ENCODE measurements at places on chromosomes 3 and 15.

GRCh38 chr3:107796791-107797190, 274.0 kb downstream of the BBX start:
- DNase-seq = no peak

GRCh38 chr3:169007145-169007544, 656.4 kb downstream of the MECOM start:
- DNase-seq = no peak

DNA sequence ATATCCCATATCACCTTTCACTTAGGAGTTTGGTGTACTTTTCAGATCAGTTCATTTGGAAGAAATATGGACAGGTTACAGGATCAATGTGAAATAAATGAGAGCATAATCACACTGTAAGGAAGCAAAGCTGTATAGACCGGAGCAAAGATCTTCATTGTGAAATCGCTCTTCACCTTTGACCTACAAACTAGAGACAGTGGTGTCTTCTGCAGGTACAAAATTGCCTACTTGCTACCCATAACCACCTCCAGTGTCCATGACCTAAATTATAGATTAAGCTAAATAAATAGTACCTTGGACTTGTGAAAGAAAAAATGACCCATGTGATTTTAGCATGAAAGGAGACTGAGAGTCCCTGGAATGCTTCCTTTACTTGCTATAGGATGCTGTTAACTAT, 379.5 kb upstream of the SUCLG2 start:
- no peak for DNase-seq

DNA sequence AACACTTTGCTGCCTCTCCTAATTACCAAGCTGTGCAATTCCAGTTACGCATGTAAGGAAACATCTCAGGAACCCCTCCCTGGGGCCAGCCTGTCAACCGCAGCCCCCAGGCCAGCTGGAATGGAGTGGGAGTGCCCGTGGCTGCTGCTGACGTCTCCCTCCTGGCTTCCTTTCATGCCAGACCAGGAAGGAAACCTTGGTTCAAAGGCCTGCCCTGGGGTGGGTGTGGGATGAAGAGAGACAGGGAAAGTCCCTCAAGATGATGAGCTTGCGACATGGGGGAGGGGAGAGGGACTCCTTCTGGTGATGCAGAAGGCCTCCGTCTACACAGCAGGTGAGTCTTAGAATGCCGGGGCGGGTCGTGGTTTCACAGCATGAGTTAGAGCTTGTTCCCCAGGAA, 11.4 kb upstream of the CYP11A1 start:
- no peak for DNase-seq

DNA sequence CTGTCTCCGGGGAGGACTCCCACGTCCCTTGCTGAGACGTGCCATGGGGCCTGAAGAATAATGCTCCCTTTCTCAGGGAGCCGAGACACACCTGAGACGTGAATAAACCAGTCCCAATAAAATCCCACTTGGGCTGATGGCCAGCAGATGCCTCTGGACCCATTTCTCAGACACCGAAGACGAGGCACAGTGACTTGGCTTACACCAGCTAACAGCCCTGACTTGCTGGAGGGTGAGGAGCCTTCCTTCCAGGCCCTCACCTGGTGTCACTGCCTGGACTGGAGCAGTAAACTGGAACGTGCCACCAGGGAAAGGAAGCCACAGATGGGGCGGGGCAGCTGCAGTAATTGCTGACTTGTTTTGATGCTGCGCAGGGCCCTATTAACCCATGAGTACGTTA, 189.7 kb downstream of the PDZRN3 start:
- no peak for DNase-seq

GRCh38 chr3:45664578-45664977, 24.6 kb upstream of the SACM1L start:
- peak; percentile 53 for DNase-seq

- no peak for DNase-seq
Measured at GRCh38 chr3:53166781-53167291, 5.8 kb downstream of the PRKCD start.

DNA sequence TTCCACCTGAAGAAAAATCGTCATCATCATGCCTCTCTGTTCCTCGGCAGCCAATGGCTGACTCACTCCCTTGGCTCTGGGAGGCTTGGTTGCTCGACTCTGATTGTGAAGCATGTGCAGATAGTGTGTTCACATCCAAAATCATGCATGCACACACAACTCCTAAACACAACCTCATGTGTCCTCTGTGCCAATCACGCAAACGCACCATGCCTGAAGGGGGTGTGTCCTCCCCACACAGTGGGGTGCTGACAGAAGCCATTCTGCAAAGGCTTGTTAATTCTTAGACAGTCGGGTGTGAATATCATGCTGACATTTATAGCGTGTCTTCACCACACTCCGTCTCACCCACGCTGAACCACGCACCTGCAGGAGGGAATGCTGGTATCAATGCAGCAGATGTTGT, 11.4 kb upstream of the CCDC174 start:
- no peak for DNase-seq

DNA sequence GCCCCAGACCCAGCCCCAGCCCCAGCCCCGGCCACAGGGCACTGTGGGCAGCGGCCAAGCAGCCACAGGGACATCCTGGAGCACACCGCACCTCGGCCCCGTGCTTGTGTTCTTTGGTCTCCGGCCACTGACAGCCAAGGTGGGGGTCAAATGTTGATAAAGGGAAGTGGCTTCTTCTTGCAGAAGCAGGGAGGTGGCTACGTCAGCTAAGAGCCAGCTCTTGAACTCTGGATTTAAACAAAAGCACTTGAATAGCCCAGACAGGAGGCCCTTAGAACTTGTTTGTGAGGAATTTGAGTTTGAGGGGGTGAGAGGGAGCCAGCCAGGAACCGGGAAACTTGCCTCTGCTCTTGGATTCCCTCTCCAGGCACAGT, 135.8 kb upstream of the ABHD17C start:
- DNase-seq = no peak

DNA sequence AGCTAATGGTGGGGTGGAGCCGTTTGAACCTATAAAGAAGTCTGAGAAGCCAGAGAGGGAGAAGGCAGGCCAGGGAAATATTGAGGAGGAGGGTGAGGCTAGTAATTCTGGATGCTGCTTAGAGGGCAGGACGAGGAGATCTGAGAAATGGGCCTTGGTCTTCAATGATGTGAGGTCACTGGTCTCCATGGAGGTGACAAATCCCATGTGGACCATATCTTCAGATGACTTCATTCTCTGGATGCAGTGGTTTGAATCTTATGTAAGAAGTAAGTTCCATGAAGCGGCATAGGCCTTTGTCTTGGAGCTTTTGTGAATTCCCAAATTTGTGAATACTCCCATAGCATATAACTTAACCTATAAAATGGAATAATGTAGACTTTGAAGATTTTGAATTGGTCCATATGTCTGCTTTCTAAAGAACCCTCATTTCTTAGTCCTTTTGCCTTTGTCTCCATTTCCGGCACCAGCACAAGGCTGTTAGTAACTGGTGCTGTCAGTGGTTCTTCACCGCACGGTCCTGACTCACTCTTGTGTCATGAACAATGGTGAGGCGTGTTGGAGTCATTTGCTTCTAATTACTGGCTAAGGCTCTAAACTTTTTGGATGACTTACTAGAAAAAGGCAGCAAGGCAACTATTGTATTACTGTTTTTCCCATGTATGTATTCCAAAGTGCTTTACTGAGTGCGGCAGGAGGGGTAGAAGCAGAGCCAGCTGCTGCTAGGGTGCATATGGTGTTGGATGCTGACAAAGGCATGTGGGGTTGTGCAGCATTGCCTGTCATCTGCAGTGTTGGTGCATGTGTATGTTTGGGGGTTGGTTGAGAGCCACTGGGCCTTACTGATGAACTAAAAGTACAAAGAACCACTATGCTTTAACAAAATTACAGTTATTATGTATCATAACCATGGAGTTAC, 279.3 kb upstream of the C2CD4B start:
- no peak for DNase-seq

DNA sequence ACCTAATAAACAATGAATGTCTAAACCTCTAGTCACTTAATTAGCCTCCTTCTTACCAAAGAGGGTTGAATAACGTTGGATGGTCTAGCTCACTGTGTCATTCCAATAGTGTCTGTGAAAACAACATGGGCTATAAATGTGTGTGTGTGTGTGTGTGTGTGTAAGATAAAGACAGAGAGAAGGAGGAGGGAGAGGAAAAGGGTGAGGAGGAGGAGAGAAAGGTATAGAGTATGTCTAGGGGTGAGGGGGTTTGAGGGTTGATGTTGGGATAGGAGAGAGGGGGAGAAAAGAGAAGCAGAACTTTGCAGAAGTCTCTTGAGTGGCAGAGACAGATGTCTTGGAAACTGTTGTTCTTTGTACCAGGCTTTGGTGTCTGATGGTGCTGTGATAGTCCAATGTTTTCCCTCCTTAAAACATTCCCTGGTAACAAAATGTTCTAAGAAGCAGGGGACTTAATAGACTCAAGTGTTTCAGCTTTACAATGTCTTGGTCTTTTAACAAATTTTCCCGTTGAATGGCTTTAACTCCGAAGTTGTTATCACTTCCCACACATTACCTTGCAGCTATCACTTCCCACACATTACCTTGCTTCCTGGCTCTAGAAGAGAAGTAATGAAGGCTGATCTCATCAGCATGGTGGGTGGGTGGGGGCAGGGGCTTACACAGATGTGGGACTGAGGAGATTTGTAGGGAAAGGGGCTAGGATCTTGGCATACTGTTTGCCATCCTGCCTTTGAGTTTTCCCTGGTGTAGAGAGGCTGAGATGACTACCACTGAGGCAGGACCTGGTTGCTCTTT, 57.8 kb upstream of the ETV5 start:
- DNase-seq = no peak

- DNase-seq = no peak
Measured at GRCh38 chr15:30922480-30923311, 19.0 kb downstream of the FAN1 start.

DNA sequence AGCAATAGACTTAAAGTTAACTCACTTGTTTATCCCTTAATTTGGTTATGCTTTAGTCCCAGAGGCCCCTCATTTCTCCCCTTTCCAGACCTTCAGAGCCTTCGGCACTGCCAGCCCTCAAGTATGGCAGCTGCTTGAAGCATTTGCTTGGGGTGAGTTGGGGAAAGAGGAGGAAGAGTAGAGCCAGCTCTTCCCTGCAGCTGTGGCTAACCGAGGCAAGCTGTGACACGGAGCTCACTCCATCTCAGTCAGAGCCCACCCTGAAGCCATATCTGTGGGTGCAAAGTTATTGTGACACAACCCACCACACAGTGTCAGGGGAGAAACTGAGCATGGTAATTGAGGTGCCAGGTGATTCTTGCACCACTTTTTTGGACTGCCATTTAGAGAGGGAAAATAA, 66.1 kb downstream of the FILIP1L start:
- no peak for DNase-seq

DNA sequence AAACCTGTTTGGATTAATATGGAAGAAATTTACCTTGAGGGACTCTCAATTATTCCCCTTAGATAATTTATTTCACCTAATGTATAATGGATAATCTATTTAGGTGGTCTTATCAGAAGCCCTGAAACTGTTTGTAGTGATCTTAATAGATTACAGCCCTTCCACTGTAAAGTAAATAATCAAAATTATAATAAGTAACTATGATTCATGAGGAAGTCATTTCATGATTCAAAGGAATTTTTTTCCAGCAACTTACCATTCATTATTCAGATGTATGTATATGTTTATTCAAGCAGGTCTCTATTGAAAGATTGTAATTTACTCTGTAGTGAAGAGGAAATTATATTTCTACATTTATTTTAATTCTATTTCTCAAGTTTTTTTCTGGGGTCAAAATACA, 250.6 kb upstream of the ROBO1 start:
- DNase-seq = no peak

GRCh38 chr15:46278486-46279090, 643.8 kb downstream of the SQOR start:
- DNase-seq = no peak

GRCh38 chr3:22089284-22089683, 338.3 kb upstream of the ZNF385D start:
- no peak for DNase-seq

DNA sequence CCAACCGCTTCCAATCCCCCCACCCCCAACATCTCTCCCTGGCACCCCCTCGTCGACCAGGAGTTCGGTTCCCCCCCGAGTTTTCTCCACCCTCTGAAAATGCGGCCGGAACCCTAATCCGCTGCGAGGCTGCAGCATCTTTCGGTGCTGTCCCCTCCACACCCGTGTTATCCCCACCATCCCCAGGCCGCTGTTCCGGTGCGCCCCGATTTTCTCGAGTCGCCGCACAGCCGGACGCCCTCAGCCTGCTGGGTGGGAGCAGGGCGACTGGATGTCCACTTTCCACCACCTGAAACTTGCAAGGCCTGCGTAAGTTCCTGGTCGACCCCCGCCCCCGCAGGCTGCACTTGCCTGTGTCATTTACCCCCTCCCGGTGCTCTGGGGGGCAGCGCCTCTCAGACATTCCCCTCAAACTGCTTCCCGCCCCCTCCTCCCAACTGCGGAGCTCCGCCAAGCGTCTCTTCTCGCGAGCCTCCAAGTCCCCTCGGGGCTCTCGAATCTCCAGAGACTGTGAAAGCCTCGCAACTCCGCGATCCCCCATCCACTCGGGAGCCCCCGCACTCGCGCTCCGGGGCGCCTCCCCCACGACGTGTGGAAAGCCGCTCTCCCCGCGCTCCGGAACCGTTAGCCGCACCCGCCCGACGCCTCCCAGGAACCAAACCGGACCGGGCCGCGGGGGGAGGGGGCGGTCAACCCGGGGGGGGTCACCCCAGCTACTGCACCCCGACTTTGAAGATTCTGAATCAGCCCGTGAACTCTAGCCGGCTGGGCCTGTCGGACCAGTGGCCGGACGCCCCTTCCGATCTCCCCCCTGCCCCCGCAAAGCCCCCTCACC, 566 bp downstream of the ETV5 start:
- DNase-seq = no peak

DNA sequence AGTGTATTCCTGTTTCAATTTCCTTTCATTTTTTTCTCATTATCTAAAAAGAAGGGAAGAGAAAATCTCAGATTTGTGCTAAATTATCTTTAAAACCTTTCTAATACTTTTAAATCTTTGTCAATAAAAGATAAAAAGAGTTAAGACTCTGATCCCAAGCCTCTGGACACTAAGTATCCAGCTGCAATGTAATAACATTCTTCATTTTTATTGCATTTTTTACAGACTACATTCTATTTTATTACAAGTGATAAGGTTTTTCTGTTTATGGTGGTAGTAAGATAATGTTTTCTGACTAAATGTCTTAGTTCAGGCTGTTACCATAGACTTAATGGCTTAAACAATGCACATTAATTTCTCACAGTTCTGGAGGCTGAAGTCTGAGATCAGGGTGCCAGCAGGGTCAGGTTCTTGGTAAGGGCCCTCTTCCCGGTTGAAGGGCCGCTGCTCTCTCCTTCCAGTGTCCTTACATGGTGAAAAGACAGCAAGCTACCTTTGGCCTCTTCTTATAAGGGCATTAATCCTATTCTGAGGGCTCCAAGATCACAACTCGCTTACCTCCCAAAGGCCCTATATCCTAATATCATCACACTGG, 19.7 kb downstream of the KCNAB1 start:
- no peak for DNase-seq

DNA sequence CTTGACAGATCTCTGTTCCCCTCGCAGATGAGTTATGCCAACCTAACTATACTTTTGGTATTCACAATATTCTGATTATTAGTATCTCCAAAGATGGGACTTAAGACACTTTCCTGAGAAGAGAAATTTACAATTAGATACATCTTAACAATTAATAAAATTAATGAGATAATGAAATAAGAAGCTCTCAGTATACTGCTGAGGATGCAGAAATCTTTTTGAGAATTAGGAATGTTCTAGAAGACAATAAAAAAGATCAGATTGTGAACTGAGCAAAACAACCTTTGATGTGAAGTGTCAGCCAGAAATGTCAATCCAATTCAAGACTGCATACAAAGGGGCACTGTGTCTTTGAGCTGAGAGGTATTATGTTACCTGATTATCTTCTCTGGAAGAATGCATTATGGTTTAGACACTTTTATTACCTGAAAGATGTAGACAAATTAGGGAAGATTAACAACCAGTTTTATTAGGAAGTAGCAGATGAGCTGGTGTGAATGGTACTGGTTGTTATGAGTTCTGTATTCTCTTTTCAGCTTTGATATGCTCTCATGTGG, 262.9 kb downstream of the TIGIT start:
- no peak for DNase-seq

Measured in stimulated activated CD8-positive, alpha-beta memory T cell treated with anti-CD3 and anti-CD28 coated beads, Interleukin-7, amount 100 ng/mL, for 24 hours (primary cell).